ENCODE measurements at places on chromosomes 2 and 18.

DNA sequence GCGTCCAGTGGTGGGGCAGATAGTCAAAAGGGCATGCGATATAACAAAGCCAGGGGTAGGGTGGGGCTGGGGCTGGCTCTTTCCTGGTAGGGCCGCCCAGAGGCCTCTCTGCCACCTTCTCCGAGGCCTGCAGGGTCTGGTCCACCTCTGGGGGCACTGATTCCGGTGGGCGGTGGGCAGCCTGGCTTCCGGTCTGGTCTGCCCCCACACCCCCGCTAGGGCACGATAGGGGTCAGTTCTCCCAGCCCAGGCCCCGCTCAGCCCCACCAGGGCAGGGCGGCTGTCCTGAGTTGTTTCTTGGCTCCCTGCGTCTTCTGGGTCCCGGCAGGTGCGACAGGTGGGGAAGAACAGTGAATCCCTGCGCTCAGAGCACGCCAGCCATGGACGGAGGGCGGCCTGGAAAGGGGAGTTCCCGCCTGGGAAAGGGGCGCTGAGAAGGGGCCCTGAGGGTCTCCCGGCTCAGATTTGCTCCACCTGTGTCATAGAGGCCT lies 707 bp upstream of the ERFE start:
- DNase-seq = no peak

GRCh38 chr2:239559417-239560261 lies 158.8 kb upstream of the HDAC4 start:
- no peak for DNase-seq

DNA sequence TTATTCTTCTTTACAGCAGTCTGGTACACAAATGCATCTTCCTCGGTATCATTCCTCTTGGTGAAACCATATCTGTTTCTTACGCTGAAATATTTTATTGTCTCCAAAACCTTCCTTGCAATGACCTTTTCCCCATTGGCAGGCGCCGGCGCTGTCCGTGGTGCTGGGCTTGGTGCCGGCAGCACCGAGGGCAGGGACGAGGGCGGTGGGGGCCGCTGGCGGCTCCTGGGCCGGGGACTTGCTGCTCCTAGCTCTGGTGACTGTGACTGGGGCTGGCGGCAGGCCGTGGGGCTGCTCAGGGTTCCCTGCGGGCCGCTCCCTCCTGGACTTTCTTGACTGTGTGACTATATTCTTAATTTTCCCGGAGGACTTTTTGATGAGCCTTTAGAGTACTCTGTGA lies 72.5 kb downstream of the GPR39 start:
- no peak for DNase-seq

GRCh38 chr2:19169134-19169768 lies 189.2 kb downstream of the OSR1 start:
- no peak for DNase-seq

- DNase-seq = no peak
Observed at GRCh38 chr18:67305466-67305865, 211.1 kb downstream of the DSEL start.

GRCh38 chr2:137096693-137097092 lies 331.3 kb downstream of the THSD7B start:
- DNase-seq = no peak

DNA sequence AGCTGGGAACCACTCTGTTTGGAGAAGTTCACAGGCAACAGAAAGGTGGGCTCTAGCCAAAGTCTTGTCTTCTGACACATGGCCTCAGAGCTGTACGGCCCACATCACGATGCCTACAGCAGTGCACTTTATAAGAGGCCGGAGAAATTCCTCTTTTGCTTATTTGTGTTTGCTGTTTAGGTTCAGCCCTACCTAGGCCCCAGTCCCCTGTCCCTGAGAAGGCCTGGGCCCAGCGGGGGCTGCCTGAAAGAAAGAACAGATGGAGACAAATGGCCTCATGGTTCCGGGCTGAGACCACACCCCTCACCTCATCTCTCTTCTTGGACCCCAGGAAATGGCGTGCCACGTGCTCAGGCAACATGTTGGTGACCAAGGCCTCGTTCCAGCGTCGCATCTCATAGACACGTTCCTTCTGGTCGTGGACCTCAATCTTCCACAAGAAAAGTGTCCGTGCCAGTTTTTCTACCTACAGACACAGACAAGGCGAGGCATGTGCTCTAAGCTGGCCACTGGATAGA lies 30.9 kb downstream of the CENPO start:
- no peak for DNase-seq

GRCh38 chr18:62073461-62074281 lies 113.2 kb downstream of the PIGN start:
- no peak for DNase-seq

- no peak for DNase-seq
Observed at GRCh38 chr2:47174733-47175361, 19.7 kb upstream of the STPG4 start.

GRCh38 chr2:69190743-69191404 lies 177.9 kb downstream of the ANTXR1 start:
- no peak for DNase-seq
